Fibroblast of skin of left quadriceps (primary cell): ENCODE measurements at places on chromosomes 3 and 15.

DNA sequence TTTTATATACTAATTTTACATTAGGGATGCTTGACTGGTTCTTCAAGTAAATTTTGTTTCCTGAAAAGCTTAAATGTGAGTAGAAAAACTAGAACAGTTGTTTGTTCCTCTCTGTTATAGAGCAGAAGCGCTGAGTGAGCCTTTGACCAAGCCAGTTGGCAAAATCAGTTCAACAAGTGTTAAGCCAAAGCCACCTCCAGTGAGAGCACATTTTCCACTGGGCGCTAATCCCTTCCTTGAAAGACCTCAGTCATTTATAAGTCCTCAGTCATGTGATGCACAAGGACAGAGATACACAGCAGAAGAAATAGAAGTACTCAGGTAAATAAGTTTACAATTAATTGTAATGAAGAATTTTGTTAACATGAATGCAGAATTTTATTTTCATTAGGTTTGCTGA lies 14.6 kb downstream of the CAPN7 start:
- DNase-seq = no peak

GRCh38 chr3:141328286-141329166 lies 39.8 kb upstream of the ZBTB38 start:
- DNase-seq = no peak

- DNase-seq = no peak
Measured at GRCh38 chr15:70262171-70262570, 164.5 kb upstream of the TLE3 start.

DNA sequence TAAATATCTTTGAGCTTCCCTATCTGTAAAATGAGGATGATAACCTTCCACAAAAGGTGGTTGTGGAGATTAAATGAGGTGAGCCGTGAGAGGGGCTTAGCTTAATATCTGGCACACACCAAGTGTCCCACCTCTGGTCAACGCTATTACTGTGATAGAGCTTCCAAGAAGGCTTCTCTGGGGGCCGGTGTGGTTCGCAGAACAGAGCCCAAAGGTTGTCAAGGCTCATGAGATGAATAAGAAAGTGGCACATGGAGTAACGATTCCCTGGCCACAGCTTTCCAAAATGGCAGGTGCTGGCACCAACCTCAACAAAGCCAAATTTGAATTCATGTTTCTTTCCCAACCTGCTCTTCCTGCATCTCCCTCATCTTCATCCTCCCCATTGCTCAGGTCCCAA lies 10.4 kb downstream of the KY start:
- no peak for DNase-seq

GRCh38 chr3:155938409-155938808 lies 68.0 kb downstream of the GMPS start:
- DNase-seq = no peak

DNA sequence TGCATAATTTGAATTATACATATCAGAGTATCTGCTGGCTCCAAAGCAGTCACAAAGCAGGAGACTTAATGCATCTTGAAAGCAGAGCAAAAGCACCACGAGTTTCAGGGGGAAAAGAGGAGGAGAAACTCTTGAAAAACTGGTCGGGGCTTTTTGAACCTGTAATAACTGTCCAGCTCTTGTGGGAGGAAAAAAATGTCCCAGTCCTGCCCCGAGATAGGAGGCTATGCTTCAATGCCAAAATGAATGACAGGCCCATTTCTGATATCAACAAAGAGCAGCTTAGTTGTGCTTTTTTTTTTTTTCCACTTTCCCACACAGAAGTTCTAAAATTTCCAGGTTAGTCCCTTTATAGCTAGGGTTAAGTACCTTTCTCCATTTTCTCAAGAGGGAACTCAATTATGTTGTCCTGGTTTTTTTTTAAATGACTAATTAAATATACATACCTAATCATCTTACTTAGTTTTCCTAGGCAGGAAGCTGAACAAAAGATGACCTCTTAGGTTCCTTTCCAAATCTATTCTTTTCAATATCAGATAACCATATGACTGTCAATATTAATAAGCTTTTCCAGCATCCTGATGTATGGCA lies 120.2 kb downstream of the TFDP2 start:
- DNase-seq = no peak

DNA sequence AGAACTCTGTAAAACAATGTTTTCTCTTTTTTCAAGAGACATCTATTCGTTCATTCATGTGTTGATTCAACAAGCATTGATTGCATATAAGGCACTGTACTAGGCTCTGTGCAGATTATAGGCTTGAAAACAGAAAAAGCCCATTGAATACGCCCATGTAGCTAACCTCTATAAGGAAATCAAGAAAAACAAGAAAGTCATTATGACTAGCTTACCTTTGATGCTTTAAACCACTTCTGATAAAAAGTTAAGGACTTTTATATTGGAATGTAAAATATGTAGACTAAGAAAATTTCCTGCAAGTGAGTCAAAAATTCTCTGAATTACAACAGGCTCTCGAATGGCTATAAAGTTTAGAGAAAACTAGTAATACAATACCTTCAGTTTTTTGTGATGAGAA lies 92.5 kb downstream of the BDH1 start:
- DNase-seq = no peak

GRCh38 chr15:58731756-58732535 lies 17.6 kb downstream of the ADAM10 start:
- no peak for DNase-seq
